ENCODE measurements at places on chromosomes 7 and 10.
A peak's percentile ranks its signal among the peaks of the same experiment; 100 is the strongest.

- DNase-seq = peak; percentile 13
Observed at GRCh38 chr7:82729172-82730030, 285.8 kb upstream of the CACNA2D1 start.

GRCh38 chr7:68679459-68680234 is 918.6 kb upstream of the AUTS2 start:
- no peak for DNase-seq

GRCh38 chr7:32591938-32592337 is 96.6 kb downstream of the AVL9 start:
- no peak for DNase-seq

DNA sequence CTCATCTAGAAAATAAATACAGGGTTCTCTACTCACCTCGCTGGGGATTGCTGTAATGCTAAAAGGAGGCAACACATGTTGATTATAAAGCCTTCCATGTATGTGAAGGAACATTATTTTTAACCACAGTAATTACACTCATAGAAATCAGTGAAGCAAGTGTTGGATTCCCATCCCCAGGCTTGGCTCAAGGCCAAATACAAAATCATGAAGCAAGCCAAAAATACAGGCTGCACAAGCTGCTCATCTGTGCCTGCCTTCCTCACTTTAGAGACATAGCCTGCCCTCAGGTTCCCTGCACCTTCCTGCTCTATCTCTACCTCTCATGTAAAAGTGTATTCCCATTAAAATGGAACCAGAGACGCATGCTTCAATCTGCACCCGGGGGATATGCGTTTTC is 1077.1 kb upstream of the C7orf33 start:
- no peak for DNase-seq

DNA sequence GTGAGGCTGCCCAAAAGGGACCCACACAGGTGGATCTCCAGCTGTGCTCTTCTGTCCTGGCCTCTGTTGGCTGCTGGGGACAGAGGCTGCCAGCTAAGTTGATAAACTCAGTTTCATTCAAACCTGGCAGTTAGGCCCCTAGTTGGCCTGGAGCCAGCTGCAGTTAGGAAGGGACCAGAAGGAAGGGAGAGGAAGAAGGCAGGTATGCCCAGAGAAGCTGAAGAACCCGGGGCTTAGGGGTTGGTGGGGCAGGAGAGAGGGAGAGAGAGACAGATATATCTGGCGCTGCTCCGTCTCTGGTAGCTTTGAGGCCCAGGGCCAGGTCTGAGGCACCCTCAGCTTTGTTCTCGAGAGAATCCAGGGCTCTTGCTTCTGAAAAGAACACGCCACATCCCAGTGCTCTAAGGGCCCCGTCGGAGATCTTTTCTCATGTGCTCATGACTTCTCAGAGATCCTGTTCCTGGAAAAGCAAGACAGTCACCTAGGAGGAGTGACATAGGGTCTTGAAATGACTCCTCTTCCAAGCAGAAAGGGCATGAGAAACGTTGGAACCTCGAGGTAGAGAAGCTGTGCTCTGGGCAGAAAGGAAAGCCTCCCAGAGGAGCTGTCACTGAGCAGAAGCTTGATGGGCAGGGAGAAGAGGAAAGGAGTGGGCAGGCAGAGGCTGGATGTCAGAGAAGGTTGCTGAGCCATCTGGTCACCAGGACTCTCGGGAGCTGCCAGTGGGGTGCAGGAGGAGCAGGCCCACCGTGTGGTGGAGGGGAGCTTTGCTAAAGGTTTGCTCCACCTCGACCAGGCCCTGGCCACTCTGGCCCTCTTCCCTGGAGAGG is 153.6 kb downstream of the ARHGAP21 start:
- peak; percentile 87 for DNase-seq

GRCh38 chr7:26117142-26117807 is 34.7 kb upstream of the NFE2L3 start:
- no peak for DNase-seq

- no peak for DNase-seq
Observed at GRCh38 chr10:53260213-53260612, 487.6 kb upstream of the MBL2 start.

DNA sequence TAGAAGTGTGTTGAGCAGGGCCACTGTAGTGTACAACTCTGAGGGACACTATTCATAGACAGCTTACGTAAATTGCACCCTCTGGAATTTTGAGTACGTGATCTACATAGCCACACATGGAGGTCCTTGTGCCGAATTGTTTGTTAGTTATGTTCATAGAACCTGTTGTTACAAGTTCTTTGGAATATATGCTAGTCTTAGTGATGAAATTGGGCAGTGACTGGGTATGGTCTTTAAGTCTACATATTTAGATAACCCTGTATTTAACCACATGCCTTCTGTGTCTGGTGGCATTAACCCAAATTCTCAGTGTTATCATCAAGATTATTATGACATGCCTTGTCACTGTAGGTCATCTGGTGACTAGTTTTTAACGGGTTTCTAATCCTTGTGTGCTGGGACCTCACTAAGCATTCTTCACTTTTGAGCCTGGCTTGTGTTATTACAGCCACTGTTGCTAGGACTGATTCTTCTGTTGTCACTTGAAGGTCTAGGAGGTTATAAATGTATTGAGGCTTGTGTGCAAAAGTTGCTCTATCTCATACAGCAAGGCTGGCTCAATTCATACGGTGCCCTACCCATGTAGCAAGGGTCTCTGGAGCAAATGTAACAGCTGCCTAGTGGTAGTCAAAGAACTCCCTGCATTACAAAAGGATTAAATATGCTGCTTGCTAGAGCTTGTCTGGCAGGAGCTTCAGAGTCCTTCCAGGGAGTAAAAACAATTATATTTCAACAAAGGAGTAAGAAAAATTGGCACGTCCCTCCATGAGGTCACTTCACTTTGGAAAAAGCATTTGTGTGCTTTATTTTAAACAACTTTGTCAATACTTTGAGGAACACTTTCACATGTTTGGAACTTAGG is 65.4 kb downstream of the CDK14 start:
- DNase-seq = peak; percentile 39

DNA sequence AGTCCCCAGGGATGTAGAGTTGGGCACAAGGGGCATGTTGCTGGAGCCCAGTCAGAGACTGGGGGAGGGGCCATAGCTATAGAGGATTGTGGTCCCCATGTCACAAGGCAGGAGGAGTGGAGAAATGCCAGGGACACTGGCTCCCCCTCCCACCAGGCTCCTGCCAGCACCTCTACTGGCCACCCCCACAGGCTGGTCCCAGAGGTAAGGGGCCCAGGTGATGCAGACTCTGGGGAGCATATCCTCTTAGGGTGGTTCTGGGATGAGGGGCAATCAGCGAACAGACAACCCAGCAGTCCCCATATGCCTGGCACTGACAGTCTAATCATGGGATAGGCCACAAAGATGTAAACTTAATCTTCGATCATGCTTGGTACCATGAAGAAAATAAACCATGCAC is 21.2 kb downstream of the C10orf71 start:
- no peak for DNase-seq

DNA sequence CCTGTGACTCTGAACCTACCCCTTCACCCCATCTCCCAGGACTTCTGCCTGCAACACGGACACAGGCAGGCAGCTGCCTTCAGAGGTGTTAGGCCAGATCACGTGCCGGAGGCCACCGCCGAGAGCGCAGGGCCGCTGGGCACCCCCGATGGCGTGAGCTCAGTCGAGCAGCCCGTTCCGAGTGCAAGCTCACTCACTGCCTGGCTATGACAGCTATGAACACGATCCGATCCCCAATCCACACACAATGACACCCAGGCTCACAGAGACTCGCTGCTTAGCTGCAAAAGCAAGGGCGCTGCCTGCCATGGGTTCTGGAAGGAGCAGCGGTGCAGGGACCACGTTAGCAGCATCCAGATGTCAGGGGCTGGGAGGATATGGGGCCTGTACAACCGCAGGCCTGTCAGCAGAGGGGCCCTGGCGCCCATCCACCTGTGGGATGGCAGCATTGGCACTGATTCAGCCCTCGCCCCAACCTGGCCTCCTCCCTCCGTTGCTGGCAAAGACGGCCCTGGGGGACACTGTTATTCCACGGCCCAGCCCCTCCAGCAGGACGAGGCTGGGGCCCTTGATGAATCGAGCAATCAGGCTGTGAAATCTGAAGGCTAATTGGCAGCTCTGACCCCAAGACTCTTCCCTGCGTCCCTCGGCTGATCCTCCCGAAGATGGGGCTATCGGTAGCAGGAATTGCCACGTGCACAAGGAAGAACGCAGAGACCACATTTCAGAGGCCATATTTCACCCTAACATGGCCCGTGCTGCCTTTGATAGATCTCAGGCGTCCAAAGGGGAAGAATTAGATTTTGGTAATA is 230.1 kb downstream of the ELFN1 start:
- DNase-seq = no peak

- DNase-seq = no peak
Observed at GRCh38 chr10:51748959-51749358, 49.6 kb upstream of the CSTF2T start.

DNA sequence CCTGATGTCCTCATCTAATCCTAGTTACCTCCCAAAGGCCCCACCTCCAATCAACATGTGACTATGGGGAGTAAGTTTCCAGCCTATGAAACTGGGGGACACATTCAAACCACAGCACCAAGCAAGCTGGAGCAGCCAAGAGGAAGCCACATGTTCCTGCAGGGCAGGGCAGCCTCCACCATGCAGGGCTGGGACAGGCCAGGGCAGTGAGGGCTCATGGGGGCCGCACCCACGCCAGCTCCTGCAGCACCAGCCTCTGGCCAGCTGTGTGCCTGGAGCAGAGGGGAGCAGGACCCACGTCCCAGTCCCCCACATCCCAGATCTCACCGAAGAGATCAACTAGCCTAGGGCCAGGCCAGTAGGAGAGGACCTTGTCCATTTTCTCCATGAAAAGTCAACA is 85.9 kb upstream of the INSIG1 start:
- DNase-seq = no peak
